ENCODE measurements at places on chromosomes 16 and 17. TPM values are rescaled to one million over a fixed set of nuclear protein-coding genes. Genes with fewer than 3 reads are reported as not detected.
A peak's percentile ranks its signal among the peaks of the same experiment; 100 is the strongest.

DNA sequence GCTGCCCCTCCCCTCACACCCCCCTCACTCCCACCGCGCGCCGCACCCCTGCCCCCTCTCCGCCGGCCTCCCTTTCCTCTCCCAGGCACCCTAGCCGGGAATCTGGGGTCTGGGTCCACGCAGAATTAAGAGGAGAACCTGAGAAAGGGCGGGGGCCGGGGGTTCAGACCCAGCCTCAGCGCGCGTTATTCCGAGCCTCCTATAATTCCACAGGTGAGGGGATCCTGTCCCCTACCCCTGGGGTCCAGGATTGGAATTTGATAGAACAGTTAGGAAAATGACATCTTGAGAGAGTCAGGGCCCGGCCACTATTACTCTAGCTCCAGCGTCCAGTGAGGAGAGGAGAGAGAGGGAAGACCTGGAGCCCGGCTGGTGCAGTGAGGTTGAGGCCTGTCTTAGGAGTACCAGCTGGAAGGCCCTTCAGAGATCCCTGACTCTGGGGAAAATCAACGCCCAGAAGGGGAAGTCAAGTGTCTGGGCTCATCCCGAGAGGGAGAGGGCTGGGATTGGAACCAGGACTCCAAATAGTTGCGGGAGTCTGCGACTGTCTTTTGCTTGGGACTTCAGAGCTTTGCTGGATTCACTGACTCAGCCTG, 17.3 kb downstream of the GRB7 start:
- no peak for DNase-seq

- no peak for DNase-seq
These were observed 36.1 kb upstream of the ERCC4 start for GRCh38 chr16:13883881-13884280.

DNA sequence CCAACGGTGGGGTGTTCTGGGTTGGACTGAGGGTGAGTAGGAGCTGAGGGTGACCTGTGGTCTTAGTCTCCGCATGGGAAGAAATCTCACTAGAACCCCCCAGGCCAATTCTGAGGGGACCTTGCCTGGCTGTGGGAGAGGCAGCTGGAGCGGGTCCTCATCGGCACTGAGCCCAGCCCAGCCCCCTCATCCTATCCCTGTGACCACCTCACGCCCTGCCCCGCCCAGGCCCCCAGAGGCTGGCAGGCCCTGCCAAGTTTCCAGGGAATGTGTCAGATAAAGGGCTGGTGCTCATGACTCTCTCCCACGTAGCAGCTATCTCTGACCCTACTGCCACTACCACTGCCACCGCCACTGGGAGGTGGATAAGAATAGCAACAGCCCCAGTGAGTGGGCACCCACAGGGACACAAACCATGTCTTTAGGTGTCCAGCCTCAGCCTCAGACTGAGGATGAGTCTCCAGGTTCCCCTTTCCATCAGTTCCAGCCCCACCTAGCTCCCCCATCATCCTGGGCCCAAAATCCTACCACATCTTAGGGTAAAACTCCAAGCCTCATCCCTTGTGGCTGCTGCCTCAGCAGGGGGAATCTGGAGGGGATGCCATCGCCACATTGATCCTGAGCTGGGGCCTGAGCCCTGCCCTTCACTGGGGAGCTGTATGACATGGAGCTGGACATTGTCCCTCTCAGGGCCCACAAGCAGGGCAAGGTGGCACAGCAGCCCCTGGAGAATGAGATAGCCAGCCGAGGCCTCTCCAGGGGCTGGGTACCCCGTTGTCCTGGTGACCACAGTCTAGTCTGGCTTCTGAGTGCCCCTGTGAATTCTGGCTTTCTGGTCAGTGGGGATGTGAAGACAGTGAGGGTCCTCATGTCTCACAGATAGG, 14.9 kb downstream of the CDH16 start:
- DNase-seq = peak; percentile 49

DNA sequence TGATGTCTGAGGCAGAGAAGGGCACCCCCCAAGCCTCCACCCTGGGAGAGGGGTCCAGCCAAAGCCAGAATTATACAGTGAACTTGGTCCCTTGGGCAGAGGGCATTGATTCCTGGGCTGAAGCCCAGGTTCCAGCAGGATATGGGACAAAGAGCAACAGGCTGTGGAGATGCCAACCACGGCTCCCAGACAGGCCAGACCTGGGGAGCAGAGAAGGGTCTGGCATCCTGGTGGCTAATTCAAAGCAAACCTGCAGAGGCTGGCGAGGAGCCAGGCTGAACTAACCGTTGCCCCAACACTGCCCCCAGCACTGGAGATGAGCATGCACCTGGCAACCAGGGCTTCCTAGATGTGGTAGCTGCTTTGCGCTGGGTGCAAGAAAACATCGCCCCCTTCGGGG, 3.0 kb downstream of the CES3 start:
- DNase-seq = no peak

DNA sequence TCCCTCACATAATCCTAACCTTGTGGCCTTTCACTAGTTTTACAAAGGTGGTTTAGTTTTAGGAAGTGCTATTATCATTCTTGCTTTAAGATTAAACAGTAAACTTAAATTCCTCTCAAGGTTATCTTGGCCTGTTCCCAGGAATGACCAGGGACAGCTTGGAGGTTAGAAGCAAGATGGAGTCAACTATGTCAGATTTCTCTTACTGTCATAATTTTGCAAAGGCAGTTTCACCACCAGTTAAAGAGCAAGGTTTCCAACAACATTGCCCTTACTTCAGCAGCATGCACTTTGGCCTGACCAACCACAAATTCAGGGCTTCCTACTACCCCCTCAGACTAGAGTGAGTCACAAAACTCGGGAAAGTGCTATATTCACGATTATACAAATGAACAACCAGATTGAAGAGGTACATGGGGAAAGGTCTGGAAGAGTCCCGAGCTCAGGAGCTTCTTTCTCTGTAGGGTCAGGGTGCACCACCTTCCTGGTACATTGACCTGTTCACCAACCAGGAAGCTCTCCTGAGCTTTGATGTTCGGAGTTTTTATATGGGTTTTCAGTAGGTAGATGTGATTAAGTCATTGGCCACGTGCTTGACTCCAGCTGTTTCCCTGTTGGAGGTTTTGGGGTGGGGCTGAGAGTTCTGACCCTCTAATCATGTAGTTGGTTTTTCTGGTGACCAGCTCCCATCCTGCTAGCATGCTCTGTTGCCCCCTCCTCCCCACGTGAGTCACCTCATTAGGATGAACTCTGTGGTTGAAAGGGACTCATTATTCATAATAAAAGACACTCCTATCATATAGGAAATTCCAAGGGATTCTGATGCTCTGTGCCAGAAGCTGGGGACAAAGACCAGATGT, 19.4 kb downstream of the RHOT1 start:
- DNase-seq = no peak

Gene CASKIN1
- total RNA-seq = under 0.01 TPM

Gene CREBBP
- total RNA-seq = 9.4 TPM

Gene CD7
- not detected for total RNA-seq

Gene CCL3
- not detected for total RNA-seq
